DMS79 treated with DMSO at 0.1 percent for 48 hours (cell line): ENCODE measurements at places on chromosomes 4 and X.

- no peak for DNase-seq
Observed at GRCh38 chr4:158523990-158524535, 2.4 kb downstream of the RXFP1 start.

DNA sequence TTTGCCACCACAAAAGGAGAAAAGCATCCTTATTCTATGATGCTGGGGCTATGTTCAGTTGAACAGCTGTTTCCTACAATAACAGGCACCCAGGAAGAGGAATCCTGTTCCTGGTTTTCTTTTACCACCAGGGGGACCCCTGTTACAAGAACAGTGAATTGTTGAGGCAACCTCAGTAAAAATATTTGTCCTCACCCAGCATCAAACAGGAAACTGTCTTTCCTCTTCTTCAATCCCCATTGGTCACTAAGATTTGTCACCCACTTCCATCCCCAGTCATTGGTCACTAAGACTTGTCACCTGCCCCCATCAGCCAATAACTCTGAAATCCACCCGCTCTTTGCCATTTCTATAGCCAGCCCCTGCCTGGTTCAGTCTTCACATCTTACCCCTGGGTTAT, 143.5 kb upstream of the GALNT7 start:
- no peak for DNase-seq

- no peak for DNase-seq
Observed at GRCh38 chrX:55648434-55648833, 25.2 kb downstream of the FOXR2 start.

DNA sequence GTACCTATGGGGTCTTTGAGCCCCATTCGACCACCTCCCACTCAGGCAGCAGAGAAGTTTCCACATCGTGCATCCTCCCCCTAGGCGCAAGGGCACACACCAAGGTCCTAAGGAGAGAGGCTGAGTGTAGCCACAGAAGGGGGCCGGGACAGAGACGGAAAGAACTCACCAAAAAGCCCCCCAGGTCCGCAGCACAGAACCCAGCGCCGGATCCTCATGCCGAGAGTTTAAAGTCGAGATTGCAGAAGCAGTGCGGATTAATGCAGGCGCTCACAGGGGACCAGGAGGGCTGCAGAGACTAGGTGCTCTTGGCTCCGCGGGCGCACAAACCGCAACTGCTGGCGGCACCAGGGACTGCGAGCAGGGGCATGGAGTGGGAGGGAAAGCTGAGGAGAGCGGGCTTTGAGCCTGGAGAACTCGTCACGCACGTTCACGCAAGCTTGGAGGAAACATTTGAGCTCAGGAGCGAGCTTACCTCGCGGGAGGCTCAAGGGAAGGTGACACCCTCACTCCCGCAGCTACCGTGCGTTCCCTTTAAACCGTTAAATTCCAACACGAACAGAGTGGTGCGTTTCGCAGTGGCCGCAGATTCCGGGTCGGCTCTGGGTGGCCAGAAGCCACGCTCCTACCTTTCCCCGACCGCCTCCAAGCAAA, 8.5 kb downstream of the NKX3-2 start:
- no peak for DNase-seq

GRCh38 chr4:87680271-87680670, 30.2 kb downstream of the DMP1 start:
- DNase-seq = no peak

GRCh38 chr4:71417150-71417549, 78.3 kb downstream of the SLC4A4 start:
- DNase-seq = no peak
